Stimulated activated CD8-positive, alpha-beta memory T cell treated with anti-CD3 and anti-CD28 coated beads, Interleukin-7, amount 100 ng/mL, for 1 hour (primary cell): ENCODE measurements at places on chromosomes 16 and 17.

- no peak for DNase-seq
These were observed 484.7 kb downstream of the SOX9 start for GRCh38 chr17:72605543-72605942.

DNA sequence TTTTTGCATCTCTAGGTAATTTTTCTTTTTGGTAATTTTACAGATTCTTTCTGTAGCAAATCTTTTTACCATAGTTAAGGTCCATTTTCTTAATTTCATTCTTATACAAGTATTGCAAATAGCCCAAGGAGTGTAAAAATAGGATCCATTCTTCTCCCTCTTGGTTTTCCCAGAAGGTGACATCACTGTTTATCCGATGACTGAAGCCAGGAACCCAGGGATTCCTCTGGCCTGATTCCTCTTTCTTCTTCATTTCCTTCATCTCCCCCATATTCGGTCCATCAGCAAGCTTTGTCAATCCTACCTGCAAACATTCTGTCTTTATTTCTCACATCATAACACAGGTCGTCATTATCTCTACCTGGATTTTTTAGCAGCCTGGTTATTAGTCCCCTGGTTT lies 5.3 kb downstream of the RBBP6 start:
- no peak for DNase-seq

DNA sequence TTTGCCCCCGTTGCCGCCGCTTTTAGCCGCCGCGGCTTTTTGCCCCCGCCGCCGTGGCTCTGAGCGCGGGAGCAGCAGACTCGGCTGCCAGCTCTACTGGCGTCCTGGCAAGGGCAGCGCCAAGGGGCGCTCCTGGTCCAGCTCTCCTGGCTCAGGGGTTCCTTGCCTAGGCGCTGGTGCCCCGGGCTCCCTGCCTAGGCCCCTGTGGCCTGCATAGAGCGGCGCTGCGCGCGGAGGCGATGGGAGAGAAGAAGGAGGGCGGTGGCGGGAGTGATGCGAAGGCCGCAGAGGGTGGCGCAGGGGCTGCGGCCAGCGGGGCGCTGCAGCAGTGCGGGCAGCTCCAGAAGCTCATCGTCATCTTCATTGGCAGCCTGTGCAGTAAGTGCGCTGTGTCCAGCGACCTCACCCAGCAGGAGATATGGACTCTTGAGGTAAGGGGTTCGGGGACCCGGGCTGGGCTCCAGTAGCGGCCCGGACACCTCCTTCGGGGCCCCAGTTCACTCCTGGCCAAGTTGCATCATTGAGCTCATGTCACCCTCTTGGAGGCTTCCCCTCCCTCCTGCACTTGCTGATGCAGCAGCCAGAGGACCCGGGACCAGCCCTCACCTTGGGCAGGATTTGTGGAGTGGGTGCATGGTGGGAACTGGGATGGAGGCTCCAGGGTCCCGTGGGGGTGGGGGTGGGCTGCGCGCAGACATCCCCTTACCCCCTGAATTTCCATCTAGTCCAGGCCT lies 1344.4 kb downstream of the TP53TG3F start:
- no peak for DNase-seq

GRCh38 chr16:29154676-29155121 lies 169.8 kb downstream of the LAT start:
- DNase-seq = no peak

- DNase-seq = peak; percentile 53
These were observed 658 bp downstream of the TNFRSF12A start for GRCh38 chr16:3020604-3021448.

GRCh38 chr17:35132816-35133550 lies 9.1 kb downstream of the NLE1 start:
- DNase-seq = no peak
